ENCODE measurements at places on chromosomes 6 and 20.

GRCh38 chr20:19071446-19071725, 141.1 kb upstream of the SLC24A3 start:
- DNase-seq, result no peak

- no peak for DNase-seq
Observed at GRCh38 chr20:52621401-52621800, 350.8 kb upstream of the TSHZ2 start.

GRCh38 chr6:128763599-128764300, 119.2 kb upstream of the LAMA2 start:
- DNase-seq, result no peak

DNA sequence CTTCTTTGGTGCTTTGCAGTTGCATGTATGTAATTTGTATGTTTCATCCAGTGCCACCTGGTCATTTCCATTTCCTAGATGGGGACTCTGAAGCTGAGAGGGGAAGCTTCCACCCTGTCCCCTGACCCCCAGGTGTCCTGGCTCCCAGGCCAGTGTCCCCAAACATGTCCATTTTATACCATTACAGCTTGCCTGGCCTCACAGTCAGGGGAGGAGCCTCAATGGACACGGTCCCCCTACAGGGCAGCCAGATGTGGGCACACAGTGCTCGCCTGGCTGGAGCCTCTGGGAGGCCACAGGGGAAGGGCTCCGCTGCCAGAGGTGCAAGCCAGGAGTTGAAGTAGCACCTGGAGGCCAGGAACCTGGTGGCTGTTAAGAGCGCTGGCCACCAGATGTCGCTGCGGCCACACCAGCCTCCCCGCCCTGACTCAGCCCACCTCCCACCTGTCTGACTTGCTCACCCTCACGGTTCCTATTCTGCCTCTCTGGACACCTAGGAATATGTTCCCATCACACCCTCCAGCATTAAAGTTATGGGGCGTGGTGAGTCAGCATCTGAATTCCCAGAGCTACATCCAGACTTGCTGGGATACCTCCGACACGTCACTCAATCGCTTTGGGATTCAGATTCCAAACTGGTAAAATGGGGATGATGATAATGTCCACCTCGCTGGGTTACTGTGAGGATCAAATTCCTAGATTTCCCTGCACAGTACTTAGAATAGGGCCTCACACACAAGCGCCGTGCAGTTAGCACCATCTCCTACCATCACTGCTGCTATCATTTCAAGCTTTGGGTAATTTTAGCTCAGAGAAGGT, 107.4 kb downstream of the SULF2 start:
- DNase-seq, result peak; percentile 30

GRCh38 chr20:63915471-63915870, 20.5 kb downstream of the DNAJC5 start:
- DNase-seq, result peak; percentile 49
